ENCODE measurements at places on chromosomes 16 and 17.

DNA sequence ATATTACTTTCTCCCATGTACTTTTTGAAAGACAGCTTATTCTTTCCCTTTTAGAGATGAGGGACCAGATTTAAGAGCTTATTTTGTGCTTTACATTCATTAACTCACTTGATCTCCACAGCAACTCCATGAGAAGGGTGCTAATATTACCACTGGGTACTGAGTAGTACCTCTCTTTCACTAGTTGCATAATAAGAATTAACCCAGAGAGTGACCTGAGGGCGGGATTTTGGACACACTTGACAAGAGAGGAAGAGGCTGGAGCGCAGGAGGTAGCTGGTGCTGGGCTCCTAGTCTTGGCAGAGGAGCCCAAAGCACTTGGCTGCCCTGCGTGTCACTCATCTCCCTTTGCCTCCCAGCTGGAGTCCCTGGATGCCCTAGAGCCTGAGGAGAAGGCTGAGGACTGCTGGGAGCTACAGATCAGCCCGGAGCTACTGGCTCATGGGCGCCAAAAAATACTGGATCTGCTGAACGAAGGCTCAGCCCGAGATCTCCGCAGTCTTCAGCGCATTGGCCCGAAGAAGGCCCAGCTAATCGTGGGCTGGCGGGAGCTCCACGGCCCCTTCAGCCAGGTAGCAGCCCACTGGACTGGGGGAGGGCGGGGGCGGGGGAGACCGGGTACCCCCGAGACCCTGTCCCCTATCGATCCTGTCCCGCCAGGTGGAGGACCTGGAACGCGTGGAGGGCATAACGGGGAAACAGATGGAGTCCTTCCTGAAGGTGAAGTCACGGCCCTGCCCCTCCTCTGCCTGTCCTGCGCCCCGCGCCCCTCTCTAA is 1.7 kb upstream of the MAZ start:
- DNase-seq = no peak

DNA sequence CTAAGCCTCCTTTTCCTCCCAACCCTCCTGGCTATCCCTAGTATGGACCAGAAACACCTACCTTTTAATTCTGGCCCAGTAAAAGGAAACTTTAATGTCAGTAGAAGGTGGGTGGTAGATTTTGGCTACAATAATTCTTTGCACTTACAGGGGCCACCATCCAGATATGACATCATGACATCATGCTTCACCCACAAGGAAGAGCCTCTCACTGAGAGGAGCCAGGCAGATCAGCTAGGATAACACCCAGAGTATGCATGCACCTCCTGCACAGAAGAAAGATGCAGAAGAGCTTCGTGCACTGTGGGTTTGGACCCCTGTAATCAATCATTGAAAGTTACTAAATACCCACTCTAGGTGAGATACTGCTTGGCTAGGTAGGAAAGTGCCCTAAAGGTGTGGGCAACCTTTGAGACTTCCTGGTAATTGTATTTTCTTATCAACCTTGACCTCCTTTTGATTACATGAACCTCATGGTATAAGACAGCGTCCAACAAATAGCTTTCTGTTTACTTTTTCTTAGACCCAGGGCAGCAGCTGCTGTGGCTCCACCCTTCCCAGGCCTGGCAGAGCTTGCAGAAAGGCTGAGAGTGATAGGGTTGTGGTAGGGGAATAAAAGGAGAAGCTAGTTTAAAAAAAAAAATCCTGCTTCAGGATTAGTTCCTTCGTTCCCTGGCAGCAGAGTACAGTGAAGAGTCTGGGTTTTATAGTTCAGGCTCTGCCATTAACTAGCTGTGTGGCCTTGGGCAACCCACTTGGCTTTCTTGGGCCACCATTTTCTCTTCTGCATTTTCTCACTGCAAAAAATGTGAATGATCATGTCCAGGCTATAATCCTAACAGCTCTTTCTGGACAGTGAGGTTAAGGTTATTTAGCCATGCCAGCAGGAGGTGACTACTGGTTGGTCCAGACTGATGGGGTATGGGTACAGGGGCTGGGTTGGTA is 6.2 kb downstream of the MAP3K14 start:
- DNase-seq = no peak

DNA sequence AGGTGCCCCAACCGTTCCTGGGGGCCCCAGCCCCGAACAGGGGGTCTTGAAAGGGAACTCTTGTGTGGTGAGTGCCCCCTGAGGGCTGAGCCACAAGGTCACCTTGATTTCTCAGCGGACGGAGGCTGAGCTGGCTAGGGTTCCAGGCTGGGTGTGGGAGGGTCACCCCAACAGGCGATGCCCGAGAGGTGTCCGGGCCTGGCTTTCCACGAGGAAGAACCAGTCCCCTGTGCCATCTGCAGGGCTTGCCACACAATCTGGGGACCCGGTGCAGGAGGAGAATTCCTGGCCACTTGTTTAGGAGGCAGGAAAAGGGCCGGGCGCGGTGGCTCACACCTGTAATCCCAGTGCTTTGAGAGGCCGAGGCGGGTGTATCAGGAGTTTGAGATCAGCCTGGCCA is 16.8 kb upstream of the SLC38A10 start:
- no peak for DNase-seq

GRCh38 chr17:41498276-41498675 is 7.1 kb downstream of the KRT13 start:
- no peak for DNase-seq

- DNase-seq = no peak
Measured at GRCh38 chr16:68247400-68247799, 2.2 kb downstream of the PLA2G15 start.

- DNase-seq = no peak
Measured at GRCh38 chr17:27339198-27339835, 45.4 kb downstream of the WSB1 start.

DNA sequence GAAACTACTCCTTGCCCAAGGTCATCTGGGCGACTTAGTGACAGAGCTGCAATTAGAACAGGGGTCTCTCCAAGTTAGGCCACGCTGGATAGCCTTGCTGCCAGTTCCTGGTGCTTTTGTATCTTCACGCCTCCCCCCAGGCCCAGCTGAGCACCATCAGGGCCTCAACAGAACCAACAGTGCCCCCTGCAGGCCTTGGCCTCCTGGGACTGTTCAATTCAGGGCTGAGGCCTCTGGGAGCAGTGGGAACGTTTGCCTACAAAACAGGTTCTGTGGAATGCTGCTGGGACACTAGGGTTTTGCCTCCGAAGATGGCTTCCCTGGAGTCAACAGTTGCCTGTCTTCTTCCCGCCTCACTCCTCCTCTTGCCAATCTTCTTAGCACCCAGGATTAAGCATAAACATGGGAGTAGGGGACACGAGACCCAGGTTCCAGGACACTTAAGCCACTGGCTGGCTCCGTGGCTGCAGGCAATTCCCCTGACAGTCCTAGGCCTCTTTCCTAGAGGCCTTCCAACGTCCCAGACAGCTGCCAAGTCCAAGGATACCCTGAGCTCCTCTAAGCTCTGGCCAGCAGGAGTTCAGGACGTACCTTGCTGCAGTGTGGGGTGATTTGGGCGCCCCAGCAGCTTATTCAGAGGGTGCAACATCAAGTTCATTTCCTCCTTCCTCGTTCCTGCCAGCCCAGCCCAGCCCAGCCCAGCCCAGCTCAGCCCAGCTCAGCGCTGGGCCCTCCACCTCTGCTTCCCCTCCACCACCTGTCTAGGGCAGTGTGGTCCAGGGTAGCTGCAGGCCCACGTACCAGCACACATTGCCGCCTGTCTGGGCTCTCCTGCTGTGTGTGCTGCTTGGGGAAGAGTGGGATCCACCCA is 246.6 kb upstream of the RPL38 start:
- DNase-seq = peak; percentile 41

DNA sequence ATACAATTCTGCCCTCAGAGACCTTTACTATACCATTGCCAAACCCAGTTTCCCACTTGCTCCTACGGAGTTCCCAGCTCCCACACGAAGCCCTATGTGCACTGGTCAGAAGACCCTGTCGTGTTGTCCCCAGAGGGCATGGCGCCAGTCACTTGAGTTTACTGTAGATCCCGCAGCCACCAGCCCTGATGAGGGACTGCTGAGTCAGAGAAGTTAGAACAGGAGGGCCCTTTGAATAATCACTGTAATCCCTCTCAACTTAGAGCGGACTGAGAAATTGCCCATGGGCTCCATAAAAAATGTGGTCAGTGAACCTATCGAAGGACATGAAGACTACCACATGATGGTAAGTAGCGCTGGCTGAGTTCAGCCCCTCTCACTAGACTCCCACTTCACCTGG is 9.2 kb downstream of the UBFD1 start:
- DNase-seq = no peak

- DNase-seq = no peak
Measured at GRCh38 chr17:29612404-29613280, 10.1 kb downstream of the CORO6 start.

DNA sequence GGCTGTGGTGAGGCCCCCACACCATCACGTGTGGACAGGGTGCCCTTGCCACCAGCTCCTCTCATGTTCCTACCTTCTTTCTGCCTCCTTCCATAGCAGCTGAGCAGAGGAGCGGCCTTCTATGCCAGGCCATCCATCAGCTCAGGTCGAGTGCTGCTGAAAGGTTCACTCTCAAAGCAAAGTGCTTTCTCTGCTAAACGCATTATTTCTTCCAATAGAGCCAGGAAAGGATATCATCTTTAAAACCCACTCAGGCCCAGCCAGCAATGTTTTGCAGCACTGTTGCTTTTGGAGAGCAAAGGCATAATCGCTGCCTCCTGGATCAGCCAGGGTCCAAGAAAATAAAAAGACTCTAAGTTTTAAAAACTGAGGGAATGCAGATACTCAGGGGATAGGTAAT is 54.9 kb upstream of the GPRC5B start:
- no peak for DNase-seq

GRCh38 chr17:58121925-58122324 is 26.3 kb upstream of the OR4D1 start:
- DNase-seq = no peak

DNA sequence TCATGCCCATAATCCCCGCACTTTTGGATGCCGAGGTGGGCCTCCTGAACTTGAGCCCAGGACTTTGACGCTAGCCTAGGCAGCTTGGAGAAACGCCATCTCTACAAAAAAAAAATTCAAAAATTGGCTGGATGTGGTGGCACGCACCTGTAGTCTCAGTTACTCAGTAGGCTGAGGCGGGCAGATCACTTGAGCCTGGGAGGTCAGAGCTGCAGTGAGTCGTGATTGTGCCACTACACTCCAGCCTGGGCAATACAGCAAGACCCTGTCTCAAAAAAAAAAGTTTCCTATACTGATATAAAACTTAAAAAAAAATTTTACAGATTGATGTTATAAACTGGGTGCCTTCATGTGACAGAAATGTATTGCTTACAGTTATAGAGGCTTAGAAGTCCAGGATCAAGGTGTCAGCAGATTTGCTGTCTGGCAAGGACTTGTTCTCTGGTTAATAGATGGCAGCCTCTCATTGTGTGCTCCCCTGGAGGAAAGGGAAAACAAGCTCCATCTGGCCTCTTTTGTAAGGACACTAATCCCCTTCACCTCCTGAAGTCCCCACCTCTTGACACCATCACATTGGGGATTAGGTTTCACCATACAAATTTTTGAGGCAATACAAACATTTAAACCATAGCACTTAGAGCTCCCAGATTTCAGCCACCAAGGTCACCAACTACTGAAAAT is 8.5 kb upstream of the CES3 start:
- DNase-seq = no peak

DNA sequence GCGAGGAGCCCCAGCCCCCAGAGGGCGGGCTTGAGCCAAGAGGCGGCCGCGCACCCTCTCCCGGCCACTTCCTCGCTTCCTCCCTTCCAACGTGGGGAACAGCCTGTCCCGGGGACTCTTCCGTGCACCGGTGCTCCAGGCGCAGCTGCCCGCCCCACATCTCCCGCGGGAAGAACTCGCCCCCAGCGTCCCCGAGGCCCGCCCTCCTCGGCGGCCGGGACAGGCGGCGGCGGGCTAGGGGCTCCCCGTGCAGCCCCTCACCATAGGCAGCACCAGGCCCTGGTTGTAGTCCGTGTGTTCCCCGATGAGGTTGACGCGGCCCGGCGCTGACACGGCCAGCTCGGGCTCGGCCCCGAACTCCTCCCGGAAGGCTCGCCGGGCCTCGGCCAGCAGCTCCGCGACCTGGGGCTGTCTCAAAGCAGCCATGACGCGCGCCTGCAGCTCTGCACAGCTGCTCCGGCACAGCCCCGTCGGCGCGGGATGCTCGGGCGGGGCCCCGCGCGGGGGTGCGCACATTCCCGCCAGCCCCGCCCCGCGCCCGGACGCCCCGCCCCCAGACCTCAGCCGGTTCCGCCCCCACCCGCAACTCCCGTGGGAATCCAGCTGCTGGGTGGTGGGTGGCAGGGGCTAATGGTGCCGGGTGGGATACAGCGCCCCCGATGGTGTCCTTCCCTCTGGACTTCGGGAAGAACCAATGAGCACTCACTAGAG is at the start of gene GALK1:
Gene GALK1 (minus strand): TSS at position 482 of the 711 bp plus-strand sequence. CDS start 56 bp downstream, at position 426.
- peak; percentile 94 for DNase-seq

DNA sequence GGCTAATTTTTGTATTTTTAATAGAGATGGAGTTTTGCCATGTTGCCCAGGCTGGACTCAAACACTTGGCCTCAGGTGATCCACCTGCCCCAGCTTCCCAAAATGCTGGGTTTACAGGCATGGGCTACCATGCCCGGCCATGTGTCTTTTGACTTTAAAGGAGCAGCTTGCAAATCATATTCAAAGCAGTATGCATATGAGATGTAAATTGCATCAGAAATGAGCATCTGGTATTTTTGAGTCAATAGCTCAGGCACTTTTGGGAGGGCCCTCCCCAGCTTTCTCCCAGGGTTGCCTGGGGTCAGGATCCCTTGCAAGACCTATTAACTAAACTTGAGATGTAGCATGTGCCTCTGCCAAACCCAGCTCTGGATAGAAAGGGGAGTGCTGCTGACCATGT is 21.5 kb downstream of the EPOP start:
- DNase-seq = no peak

DNA sequence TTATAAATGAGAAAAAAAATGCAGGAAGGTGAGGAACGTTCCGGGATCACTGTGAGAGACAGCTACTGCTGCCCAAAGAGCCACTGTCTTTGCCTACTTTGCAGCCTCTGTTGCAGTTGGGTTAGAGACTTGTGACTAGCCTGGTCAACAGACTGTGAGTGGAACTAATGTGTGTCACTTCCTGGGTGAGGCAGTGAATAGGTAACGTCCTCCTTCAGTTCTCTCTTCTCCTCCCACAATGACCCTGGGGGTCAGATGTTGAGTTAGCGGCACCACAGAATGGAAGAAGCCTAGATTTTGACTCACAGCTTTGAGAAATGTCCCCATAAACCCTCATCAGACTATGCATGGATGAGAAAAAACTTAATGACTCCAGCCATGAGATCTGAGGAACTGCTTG is 5.2 kb downstream of the C16orf46 start:
- DNase-seq = no peak
